ENCODE measurements at places on chromosomes 12 and 14.

DNA sequence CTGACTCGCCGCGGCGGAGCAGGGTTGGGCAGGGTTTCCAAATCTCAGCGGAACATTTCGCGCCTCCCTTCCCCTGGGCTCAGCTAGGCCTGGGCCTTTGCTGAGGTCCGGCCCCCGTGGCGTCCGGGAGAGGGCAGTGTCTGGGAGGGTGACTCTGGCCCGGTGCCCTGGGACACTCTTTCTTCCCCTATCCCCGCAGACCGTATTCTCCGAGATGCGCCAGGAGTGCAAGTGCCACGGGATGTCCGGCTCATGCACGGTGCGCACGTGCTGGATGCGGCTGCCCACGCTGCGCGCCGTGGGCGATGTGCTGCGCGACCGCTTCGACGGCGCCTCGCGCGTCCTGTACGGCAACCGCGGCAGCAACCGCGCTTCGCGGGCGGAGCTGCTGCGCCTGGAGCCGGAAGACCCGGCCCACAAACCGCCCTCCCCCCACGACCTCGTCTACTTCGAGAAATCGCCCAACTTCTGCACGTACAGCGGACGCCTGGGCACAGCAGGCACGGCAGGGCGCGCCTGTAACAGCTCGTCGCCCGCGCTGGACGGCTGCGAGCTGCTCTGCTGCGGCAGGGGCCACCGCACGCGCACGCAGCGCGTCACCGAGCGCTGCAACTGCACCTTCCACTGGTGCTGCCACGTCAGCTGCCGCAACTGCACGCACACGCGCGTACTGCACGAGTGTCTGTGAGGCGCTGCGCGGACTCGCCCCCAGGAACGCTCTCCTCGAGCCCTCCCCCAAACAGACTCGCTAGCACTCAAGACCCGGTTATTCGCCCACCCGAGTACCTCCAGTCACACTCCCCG, 3.0 kb downstream of the WNT1 start:
- no peak for DNase-seq

- no peak for DNase-seq
Observed at GRCh38 chr12:31227401-31227981, 98.5 kb downstream of the SINHCAF start.

DNA sequence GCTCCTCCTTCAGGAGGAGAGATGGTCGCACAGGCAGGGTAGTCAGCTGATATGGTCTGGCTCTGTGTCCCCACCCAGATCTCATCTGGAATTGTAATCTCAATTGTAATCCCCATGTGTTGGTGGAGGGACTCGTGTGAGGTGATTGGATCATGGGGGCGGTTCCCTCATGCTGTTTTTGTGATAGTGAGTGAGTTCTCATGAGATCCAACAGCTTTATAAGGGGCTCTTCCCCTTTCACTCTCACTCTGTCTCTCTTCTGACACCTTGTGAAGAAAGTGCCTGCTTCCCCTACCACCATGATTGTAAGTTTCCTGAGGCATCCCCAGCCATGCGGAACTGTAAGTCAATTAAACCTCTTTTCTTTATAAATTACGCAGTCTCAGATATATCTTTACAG, 218.9 kb upstream of the TMTC1 start:
- no peak for DNase-seq

GRCh38 chr12:129532707-129533499, 370.9 kb downstream of the TMEM132D start:
- DNase-seq, result no peak

- DNase-seq, result peak; percentile 79
Observed at GRCh38 chr12:50074936-50075807, 10.0 kb upstream of the SMARCD1 start.

DNA sequence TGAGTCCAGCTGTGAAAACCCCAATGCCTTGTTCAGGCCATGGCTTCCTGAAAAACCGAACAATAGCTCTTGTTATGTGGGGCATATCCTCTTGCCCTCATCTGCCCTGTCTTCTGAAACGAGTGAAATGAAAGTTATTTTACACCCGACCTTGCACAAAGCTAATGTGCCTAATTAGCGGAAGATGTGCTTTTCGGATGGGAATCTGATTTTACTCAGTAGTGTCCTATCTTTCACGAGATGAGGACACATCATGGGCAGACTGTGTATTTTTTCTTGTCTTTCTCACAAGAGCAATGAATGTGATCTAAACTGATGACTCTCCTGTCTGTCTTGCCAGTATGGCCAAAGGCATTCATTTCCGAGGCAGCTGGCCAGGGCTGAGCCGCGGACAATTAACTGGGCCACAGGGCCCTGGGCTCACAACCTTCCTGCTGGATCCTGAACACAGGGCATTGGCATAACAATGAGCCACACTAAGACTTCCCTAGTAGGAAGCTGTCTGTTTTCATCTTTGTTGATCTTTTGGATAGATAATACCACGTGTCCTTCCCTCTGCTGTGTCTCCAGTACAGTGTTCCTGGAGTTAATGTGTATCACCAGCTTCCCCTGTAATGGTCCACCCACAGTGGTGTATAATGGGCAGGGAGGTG, 86.0 kb upstream of the HIF1A start:
- no peak for DNase-seq

- DNase-seq, result no peak
Observed at GRCh38 chr12:76786986-76787385, 23.1 kb downstream of the ZDHHC17 start.

- DNase-seq, result no peak
Observed at GRCh38 chr12:15278816-15279658, 43.3 kb upstream of the PTPRO start.

DNA sequence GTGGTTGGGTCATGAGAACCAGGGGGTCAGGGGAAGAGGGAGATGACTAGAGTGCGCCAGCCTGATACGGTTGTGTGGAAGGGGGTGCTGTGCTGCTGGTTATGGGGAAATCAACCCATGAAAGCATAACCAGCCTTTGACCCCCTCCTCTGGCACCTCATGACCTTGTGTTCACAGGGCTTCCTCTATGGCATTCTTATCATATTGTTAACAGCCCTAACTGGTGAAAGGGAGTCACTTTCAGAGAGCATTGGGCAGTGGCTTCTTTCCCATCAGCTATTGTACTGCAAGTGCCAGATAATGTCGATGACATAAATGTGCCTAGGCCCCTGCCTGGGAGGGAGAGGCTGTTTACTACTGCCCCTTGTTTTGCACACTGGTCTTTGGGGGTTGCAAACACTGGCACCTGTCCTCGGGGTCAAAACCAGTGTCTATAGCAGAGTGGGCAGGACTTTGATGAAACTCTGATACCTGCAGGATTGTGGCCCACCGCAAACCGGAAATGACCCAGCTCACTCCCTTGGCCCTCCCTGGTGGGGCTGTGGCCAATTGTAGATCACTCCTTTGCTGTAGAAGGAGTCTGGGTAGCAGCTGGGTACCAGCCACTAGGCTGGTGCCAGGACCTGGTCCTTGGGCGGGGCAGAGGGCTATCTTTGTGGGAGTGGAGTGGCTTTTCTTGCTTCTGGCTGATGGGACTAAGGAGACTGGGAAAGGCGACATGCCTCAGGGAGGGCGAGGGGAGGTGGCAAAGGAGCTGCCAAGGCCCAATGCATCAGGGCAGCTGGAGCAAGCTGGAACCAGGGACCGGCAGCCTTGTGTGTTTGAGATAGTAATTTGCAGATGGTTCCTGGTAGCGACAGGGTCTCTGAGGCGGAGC, 634 bp upstream of the TMEM63C start:
- no peak for DNase-seq

GRCh38 chr12:108666401-108666881, 32.7 kb upstream of the SELPLG start:
- no peak for DNase-seq

DNA sequence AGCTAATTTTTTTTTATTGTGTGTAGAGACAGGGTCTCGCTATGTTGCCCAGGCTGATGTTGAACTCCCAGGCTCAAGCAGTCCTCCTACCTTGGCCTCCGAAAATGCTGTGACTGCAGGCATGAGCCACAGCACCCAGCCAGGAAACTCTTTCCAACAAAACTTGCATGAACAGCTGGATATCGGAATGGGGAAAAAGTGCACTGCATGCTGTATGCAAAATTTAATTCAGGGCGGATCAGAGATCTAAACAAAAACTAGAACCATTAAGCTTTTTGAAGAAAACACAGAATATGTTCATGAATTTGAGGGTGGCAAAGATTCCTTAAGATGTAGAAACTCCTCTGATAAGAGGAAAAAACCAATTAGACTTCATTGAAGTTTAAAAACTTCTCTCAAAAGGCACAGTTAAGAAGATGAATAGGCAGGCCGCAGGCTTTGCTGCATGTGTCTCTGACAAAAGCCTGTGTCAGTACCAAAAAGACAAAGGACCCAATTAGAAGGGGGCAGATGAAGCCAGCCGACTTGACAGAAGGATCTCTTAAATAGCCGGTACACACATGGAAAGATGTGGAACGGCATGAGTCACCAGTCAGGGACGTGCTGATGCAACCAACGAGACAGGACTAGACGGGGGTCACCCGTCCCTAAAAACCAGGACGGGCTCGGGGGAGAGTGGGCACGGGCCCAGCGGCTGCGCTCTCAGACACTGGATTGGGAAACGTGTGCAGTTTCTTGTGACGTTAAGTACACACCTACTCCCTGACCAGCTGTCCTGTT, 34.8 kb upstream of the MMP17 start:
- DNase-seq, result no peak

GRCh38 chr12:5548152-5548943, 116.4 kb downstream of the NTF3 start:
- DNase-seq, result no peak

DNA sequence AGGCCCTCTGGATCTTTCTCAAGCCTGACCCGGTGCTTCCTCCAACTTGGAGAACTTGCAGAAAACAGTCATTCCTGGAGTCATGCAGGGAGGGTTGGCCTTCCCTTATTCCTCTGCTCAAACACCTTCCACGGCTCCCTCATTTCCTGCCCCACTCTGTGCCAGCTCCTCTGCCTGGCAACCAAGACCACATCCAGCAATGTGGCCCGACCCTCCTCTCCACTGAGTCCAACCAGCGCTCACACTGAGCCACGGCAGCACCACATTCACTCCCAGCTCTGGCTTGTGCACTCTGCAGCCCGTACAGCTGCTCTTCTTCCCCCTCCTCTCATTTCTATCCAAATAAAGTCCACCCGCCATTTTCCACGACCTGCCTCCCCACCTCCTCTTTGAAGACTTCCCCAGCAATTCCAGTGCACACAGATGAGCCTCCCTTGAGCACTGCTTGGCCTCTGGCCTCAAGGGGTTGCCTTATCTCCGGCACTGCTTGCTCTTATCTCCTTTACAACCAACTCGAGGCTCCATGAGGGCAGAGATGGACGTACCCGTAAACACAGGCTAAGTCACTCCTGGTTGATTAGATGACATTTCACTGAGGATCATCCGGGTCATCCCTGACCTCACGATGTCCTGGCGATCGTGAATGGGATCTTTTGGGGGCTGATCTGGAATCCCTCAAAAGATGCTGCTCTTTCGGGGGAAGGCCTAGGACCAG, 5.4 kb downstream of the PGF start:
- no peak for DNase-seq

GRCh38 chr14:104549536-104550339, 29.8 kb upstream of the C14orf180 start:
- DNase-seq, result no peak

DNA sequence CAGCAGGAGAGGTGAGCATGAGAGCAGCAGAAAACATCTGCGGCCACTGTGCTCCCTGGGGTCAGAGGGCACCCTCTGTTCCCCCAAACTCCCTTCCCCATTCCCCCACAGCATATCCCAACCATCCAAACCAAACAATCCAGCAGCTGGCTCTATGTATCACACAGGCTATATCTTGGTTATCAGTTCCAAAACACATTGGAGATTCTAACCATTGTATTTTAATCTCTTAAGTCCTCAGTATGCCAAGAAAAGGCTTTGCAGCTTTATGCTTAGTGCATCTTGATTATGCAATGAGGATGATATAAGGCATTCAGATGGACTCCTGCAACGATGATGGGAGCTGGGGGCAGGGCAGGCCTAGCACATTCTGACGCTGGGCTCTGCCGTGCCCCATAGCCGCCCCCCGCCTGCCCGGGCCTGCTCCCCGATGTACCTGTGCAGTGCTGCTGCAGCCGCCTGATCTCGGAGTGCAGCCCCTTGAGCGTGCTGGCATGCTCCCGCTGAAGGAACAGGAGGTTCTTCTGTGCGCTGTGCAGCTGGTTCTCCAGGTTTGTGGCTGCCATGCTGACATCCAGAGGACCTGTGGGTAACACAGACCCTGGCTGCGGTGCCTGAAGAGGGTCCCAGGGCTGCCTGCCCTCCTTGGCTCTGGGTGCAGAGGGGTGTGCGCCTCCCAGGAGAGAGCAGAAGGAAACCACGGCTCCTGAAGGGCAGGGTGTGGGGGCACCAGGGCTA, 29.6 kb downstream of the CCDC92 start:
- DNase-seq, result no peak

DNA sequence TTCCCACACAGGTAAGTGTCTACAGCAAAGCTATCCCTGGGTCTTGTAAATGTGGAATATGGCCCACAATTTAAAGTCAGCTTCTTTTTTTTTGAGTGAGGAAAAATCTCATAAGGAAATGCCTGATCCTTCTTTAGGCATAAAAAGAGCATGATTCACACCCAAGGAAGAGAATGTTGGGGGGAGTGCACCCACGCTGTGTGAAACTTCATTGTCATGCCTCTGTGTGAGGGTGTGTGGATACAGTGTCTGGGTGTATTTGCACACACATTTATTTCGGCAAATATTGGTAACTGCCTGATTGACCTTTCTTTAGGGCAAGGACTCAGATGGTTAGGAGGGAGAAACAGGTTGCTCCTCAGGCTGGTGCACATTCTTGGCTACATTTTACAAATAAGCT, 196.8 kb upstream of the STXBP6 start:
- DNase-seq, result no peak

- no peak for DNase-seq
Observed at GRCh38 chr14:52538623-52539022, 13.7 kb downstream of the TXNDC16 start.

- DNase-seq, result no peak
Observed at GRCh38 chr12:123886931-123887582, 85.6 kb downstream of the CCDC92 start.

- DNase-seq, result no peak
Observed at GRCh38 chr14:84671776-84672175, 858.2 kb upstream of the FLRT2 start.

GRCh38 chr12:11764837-11765236, 115.4 kb downstream of the ETV6 start:
- no peak for DNase-seq

GRCh38 chr12:113207613-113208040, 13.6 kb upstream of the TPCN1 start:
- DNase-seq, result no peak

- no peak for DNase-seq
Observed at GRCh38 chr14:51012055-51012454, 67.8 kb upstream of the PYGL start.

DNA sequence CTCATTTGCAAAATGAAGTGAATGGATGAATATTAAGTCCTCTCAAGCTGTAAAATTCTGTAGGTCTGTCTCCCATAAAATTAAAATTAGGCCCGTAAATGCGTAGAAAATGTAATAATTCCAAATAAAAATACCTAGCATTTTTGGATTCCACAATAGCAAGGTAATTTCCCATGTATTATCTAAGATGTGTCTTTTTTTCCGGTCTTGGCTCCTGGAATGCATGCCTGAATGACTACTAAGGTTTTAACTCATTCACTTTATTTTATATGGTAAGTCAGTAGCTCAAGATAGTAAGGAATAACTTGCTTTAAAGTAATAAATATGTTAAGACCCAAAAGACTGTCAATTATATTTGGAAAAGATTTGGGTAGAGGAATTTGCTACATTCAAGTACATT, 11.1 kb downstream of the TXNRD1 start:
- DNase-seq, result no peak

- DNase-seq, result no peak
Observed at GRCh38 chr14:41605550-41606281, 960 bp upstream of the LRFN5 start.

- no peak for DNase-seq
Observed at GRCh38 chr12:26928661-26929060, 9.1 kb downstream of the INTS13 start.

GRCh38 chr14:101077481-101078074, 174.1 kb upstream of the RTL1 start:
- DNase-seq, result no peak

Measured in activated CD4-positive, alpha-beta T cell treated with anti-CD3 and anti-CD28 coated beads for 24 hours (primary cell).